ENCODE measurements at places on chromosomes 4 and X.
A peak's percentile ranks its signal among the peaks of the same experiment; 100 is the strongest.

DNA sequence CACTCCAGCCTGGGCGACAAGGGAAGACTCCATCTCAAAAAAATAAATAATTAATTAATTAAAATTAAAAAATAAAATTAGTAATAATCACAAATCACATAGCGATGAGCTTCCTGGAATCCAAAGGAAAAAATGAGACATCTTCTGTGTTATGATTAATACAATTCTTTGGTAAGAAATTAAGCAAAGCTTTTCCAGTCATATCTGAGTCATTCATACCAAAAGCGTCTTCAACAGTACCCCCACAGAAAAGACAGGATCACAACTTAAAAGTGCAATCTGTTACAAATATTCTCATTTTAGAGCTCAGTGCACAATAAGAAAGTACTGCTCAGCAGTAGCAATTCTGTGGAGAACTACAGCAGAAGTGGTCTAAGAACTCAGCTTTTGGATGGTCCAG, 168.5 kb upstream of the MXRA5 start:
- H3K4me3 ChIP-seq = no peak overlapping the region
- no peak overlapping the region for H3K27ac ChIP-seq
- H3K4me1 ChIP-seq = no peaks in the 10 kb centered on the region

DNA sequence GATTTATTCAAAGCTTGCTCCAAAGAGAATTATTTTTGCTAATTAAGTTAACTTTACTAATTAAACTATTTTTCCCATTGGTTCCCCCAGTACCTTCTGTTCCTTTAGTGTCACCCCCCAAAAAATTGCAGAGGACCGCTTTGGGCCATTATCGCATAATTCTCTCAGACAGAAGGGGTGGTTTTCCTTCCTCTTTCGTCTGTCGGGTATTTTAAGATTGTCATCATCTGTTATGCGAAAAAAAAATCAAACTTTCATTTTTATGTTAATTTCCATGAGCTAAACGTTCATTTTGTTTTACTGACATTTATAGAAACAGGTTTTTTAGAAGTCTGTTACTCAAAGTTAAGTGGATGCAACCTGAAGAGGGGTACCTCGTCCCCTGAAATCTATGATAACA, 76.2 kb upstream of the DDX3X start:
- H3K36me3 ChIP-seq = no peaks in the 10 kb centered on the region
- no peak for DNase-seq
- peaks cover 11% of the 10 kb centered on the region for H3K4me1 ChIP-seq
- no peak overlapping the region for H3K4me3 ChIP-seq

DNA sequence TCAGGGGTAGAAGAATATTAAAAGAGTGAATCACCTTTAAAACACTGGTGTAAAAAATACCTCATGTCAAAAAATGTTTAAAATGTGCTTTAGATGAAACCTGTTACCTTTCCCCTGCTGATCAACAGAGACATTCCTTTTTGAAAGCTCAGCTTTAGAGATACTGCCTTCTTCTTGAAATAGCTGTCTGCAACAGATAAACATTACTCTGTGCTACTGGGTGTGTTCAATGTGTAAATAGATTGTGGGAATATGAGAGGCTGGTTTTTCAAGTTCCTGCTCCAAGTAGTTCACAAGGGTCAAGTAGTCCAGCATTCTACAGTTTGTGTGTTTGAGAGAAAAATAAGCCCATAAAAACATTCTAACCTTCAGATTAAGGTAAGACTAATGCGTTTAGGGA, at the start of gene SYTL5:
TSS of gene SYTL5 (plus strand) at position 263 of the 400 bp plus-strand sequence. CDS start 27,337 bp downstream, outside the sequence.
- H3K4me1 ChIP-seq = no peaks in the 10 kb centered on the region
- no peak within 1 kb of the TSS for H3K27ac ChIP-seq
- H3K4me3 ChIP-seq = no peak within 1 kb of the TSS
- no peak for DNase-seq

- H3K27ac ChIP-seq = peak within 1 kb of the TSS; percentile 97
- DNase-seq = peak; percentile 86
- peaks cover 29% of the 10 kb centered on the region for H3K4me1 ChIP-seq
- peaks cover 16% of the 10 kb centered on the region for H3K36me3 ChIP-seq
- peak within 1 kb of the TSS; percentile 89 for H3K4me3 ChIP-seq
Measured at GRCh38 chrX:70133303-70134115, at the start of gene IGBP1. Gene IGBP1, plus strand, starts transcription at chrX:70133447. Its CDS starts 501 bp downstream, at chrX:70133948.

DNA sequence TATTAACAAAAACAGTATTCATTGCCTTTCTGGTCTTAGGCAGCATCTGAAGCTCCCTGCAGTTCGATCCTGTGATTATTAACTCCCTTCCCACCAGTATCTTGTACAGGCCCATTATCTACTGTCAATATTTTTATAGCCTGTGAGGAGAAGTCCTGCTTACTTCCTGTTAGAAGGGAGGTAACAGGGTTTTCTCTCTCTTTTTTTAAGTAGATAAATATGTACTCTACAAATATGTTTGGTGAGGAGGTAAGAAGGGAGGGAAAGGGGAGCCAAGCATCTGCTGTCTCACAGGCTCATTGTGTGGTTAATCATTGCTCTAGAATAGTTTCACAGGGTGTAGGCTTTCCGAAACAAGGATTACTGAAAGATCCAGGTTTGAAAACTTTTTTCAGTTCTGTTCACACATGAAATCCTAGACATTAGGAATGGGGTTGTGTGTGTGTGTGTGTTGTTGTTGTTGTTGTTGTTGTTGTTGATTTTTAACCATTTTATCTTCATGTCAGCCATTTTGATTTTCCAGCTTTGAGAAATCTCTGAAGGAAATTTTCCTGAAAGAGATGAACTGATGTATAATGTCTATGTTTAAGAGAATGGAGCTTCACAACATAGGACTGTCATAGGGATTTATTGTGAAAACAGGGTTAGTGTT, 14.2 kb downstream of the ATOH1 start:
- no peaks in the 10 kb centered on the region for H3K27me3 ChIP-seq
- no peaks in the 10 kb centered on the region for H3K36me3 ChIP-seq
- H3K4me3 ChIP-seq = no peak overlapping the region
- no peak for DNase-seq
- no peak overlapping the region for H3K27ac ChIP-seq

DNA sequence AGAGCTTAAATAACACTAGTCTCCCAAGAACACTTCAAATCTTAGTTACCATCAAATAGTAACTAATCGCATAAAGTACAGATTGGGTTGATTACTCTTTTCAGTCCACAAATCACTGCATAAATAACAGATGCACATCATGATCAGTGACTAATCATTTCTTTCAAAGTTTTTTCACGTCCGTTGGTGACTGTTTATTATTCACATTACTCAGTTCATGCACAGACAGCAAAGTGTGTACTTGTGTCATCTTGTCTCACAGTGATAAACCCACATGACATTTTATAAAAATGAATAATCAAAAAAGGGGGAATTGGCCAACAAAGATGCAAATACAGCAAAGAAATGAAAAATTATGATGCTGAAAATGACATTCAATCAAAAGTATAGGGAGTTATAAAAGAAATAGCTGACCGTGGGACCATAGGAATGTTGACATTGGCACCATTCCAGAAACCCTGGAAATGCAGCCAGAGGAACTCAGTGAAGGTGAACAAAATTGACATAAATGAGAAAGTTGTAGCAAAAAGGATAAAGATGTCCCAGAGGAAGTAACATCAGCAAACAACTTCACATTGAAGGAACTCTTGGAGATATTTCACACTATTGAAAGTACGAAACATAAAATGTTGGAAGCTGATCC, 161.5 kb downstream of the SOX3 start:
- no peak overlapping the region for H3K4me3 ChIP-seq
- no peaks in the 10 kb centered on the region for H3K4me1 ChIP-seq
- DNase-seq = no peak
- no peaks in the 10 kb centered on the region for H3K36me3 ChIP-seq

DNA sequence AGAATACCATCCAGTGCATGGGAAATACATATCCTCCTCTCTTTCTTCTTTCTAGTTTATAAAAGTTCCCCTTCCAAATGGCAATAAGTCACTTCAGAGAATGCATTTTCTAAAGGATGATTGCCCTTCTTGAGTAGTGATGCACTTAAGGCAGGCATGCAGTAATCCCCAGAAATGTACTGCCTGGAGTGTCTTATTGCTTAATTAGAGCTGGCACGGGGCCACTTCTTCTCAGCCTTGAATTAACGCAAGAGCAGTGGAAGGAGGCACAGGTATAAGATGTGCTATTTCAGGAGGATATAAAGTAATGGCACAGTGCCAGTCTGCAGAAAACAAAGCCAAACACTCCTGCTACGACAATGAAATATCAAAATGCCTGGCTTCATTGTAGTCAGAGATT, 371.4 kb upstream of the FAM241A start:
- H3K4me1 ChIP-seq = no peaks in the 10 kb centered on the region
- no peaks in the 10 kb centered on the region for H3K36me3 ChIP-seq
- no peak overlapping the region for H3K4me3 ChIP-seq

- H3K4me3 ChIP-seq = no peak overlapping the region
- peaks cover 5% of the 10 kb centered on the region for H3K36me3 ChIP-seq
- no peaks in the 10 kb centered on the region for H3K27me3 ChIP-seq
Measured at GRCh38 chrX:132044953-132045352, 21.9 kb downstream of the STK26 start.

DNA sequence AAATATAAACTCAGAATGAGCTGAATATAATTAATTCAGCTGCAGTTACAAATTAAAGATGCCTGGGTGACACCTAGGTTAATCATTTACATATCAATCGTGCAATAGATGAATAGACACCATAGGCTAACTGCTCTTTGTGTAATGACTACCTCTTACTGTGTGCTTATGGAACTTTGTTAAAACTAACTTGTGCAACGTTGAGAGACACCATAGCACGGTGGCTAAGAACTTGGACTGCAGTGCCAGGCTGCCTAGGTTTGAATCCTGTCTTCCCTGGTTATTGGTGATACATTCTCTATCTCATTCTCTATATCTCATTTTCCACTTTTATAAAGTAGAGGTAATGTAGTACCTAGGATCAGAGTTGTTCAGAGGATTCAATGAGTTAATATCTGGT, 46.9 kb downstream of the SMAD1 start:
- no peak overlapping the region for H3K27ac ChIP-seq
- DNase-seq = no peak
- H3K4me3 ChIP-seq = no peak overlapping the region
- H3K4me1 ChIP-seq = no peaks in the 10 kb centered on the region

DNA sequence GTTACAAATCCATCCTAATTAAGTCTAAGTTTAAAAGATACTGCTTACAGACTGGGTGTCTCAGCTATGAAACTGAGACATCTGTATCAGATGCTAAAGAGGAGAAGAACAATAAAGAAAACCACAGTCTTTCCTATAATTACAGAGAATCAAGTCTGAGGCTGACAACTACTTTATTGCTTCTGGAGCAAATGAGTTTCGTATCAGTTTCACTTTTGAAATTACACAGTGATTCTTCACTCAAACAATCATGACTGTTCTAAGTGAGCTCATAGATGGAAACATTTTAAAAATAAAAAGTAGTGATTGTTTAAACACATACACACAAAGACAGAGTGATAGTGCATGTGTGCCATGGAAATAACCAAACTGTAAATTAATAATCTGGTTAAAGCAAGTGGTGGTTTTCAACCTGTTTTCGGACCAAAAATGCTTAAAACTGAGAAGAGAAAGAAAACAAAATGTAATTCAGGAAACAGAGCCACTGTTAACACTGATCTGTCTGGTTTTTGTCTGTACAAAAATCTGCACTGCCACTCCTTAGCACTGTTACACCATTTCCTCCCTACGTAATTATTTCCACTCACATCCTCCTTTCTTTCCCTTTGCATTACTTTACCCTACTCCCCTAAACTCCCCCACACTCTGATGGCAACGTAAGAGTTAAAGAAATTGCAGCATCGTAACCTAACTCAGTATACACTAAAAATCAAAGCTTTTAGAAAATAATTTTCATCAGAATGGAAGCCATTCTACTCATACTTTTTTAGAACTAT, 12.5 kb downstream of the RFC1 start:
- peaks cover 32% of the 10 kb centered on the region for H3K36me3 ChIP-seq
- peak overlapping the region; percentile 93 for H3K27ac ChIP-seq
- DNase-seq = peak; percentile 29
- H3K4me3 ChIP-seq = peak overlapping the region; percentile 57

DNA sequence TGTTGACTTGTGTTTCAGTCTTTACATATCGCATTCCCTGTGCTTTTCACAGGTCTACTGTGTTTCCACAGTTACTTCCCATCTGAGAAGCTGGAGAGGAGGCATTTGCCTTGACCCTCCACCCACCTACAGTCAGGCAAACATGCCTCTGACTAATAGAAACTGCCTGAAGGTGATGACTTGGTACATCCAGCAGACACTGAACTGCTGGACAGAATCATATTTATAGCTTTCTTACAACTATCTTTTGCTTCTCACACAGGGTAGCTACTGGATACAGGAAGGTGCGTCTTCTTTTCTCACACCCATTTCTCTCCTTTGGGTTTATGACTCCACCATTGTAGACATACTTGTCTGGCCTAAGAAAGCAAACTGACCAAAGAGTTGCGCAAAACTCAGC, 58.0 kb downstream of the VGLL1 start:
- no peak for DNase-seq
- peaks cover 11% of the 10 kb centered on the region for H3K4me1 ChIP-seq
- no peaks in the 10 kb centered on the region for H3K36me3 ChIP-seq
- H3K27ac ChIP-seq = no peak overlapping the region

- no peaks in the 10 kb centered on the region for H3K4me1 ChIP-seq
- H3K36me3 ChIP-seq = no peaks in the 10 kb centered on the region
- no peak overlapping the region for H3K4me3 ChIP-seq
- no peaks in the 10 kb centered on the region for H3K27me3 ChIP-seq
Measured at GRCh38 chr4:82005158-82005557, 368.6 kb downstream of the HNRNPD start.

DNA sequence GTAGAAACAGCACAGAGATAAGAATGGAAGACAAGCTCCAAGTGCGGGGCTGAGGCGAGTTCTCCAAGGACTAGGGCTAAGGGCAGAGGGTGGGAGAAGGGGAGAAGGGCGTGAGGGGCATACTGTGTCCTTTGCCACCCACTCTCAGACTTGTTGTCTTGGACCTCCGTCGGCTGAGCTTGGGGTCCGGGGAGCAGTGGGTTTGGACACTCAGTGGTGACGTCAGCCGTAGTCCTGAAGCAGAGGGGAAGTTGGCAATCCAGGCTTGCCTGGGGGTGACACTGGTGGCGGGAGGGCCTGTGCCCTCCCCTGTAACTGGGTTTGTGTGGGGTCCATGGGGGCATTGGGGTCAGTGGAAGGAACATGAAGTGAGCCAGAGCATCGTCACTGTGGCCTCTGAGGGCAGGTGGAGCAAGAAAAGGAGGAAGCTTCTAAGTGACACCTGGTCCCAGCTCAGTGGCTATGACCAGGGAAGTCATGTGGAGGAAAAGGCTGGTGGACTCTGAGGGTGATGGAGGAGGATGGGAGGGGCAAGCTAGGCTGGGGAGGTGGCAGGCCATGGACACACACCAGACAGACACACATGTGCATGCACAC, 17.6 kb downstream of the CD99 start:
- H3K27ac ChIP-seq = peak overlapping the region; percentile 90
- peak overlapping the region; percentile 56 for H3K4me3 ChIP-seq
- DNase-seq = peak; percentile 43
- peaks cover 100% of the 10 kb centered on the region for H3K4me1 ChIP-seq
- peaks cover 76% of the 10 kb centered on the region for H3K36me3 ChIP-seq
- H3K27me3 ChIP-seq = no peaks in the 10 kb centered on the region

DNA sequence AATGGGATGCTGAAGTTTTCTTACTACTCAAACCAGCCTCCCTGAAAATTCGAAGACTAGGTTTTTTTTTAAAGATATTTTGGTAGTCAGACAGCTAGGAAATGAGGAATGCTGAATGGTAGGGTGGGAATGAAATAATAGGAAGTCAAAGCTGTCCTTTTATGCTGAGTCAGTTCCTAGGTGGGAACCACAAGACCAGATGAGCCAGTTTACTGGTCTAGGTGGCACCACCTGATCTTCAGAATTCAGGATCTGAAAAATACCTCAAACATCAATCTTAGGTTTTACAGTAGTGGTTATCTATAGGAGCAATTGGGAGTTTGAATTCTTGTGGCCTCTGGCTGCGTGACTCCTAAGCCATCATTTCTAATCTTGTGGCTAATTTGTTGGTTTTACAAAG, 183.1 kb upstream of the GALNT7 start:
- H3K27me3 ChIP-seq = no peaks in the 10 kb centered on the region
- DNase-seq = no peak
- no peaks in the 10 kb centered on the region for H3K36me3 ChIP-seq
- H3K4me3 ChIP-seq = no peak overlapping the region
- no peak overlapping the region for H3K27ac ChIP-seq
